ENCODE measurements at places on chromosomes 13 and 19.

DNA sequence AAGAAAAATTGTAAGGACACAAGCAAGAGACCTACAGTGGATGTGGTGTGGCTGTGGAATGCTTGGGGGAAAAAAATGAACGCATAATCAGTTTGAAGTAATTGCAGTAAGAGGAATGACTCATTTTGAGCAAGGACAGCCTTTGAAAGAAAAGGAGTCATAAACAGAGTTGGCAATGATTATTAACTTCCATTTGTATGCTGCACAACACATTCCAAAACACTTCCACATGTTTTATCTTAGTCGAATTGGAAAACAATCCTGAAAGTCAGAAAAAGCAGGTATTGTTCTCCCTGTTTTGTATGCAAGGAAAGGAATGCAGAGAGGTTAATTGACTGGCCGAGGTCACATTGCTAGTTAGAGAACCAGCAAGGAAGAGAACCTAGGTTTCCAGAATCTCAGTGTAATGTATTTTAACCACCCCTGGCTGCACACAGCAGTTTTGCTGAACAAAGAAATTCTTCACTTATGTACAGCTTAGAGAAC, 630.0 kb upstream of the MIR17HG start:
- no peak for DNase-seq

- no peak for DNase-seq
Measured at GRCh38 chr13:33550276-33550675, 264.7 kb upstream of the STARD13 start.

GRCh38 chr13:97426695-97427094, 7.3 kb upstream of the RAP2A start:
- no peak for DNase-seq

GRCh38 chr19:32580901-32581704, at the start of gene PDCD5:
TSS of gene PDCD5 (plus strand) at chr19:32581190. CDS start at chr19:32581262, 72 bp downstream.
- DNase-seq = peak; percentile 96

DNA sequence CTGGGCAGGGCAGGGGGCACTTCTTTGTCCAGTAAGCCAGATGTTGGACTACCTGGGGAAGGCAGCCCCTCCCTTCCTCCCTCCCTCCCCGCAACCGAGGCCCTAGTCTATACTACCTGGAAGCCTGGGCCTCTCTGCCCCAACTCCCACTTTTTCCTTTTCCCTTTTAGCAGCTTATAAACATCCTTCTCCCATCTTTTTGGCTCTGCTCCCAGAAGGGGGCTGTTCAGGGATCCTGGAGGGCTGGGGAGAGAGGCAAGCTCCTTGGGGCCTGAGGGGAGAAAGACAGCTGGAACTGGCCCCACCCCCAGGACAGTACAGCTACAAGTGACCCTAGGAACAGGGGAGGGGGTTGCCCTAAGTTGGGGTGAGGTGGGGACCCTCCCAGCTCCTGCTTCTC, 44.9 kb downstream of the LYL1 start:
- DNase-seq = no peak

GRCh38 chr13:73075546-73075945, 16.7 kb downstream of the KLF5 start:
- no peak for DNase-seq

DNA sequence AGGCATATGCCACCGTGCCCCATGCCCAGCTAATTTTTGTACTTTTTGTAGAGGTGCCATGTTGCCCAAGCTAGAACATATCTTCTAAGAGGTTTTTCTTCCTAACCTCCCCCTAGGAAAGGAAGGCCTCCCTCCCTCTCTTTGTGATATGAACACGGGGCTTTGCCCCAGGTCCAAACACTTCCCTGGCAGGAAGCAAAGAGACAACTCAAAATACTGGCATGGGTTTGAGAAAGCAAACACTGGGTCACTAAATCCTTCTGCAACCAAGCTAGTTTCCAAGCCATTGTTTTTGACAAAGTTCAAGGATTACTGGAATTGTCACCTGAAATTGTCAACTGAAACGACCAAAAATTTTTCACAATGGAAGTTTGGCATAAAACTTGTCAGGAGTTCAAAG, 8.8 kb downstream of the CC2D1A start:
- DNase-seq = no peak

- no peak for DNase-seq
Measured at GRCh38 chr13:91661692-91662490, 263.5 kb downstream of the GPC5 start.

DNA sequence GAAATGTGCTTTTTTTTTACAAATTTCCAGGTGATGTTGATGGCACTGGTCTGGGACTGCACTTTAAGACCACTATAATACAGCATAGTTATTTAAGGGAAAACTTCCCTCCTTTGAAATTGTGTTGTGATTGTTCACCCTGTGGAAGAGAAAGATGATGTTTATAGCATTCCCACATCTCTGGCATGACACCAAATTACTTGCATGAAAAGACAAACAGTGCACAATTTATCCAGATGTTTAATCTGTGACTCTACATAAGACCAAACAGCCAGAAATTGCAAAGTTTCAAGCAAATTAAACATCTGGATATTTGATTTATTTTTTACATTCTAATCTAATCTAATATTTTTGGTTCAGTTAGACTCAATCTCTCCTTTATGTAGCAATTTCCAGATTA, 51.6 kb downstream of the UFM1 start:
- no peak for DNase-seq

DNA sequence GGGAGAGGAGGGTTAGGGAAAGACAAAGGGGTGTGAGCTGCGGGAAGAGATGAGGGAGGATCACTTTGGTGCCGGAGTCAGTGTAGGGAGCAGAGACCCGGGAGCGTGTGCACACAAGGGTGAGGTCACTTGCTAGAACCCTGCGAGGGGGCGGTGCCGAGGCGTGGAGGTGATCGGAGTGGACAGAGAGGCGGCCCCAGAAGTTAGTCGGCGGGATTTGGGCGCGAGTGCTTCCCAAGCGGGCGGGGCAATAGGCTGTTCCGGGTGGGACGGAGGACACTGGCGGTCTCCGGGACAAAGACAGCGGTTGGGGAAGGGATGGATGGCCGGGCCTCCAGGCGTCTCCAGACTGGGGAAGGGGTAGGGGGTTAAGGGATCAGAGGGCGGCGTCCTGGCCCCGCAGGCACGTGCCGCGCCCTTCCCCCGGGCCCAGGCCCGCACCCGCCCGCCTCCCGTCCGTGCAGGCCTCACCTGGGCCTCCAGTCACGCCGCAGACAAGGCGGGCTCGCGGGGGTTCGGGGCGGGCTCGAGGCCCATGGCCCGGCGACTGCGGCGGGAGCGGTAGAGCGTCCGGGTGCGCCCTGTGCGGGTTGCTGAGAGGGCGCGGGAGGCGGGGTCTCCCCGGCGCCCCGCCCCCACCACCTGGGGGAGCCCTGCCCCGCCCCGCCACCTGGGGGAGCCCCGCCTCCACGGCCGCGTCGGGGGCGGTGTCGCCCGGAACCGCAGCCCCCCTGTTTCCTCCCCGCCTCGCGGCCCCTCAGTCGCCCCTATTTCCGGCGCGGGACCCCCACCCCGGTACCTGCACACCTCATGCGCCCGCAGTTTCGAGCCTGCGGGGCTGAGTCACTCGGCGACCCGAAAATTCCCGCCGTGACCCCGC, at the start of gene LPAR2:
Gene LPAR2 (minus strand): TSS at position 600 of the 880 bp plus-strand sequence. CDS start 945 bp downstream, outside the sequence.
- DNase-seq = peak; percentile 83

DNA sequence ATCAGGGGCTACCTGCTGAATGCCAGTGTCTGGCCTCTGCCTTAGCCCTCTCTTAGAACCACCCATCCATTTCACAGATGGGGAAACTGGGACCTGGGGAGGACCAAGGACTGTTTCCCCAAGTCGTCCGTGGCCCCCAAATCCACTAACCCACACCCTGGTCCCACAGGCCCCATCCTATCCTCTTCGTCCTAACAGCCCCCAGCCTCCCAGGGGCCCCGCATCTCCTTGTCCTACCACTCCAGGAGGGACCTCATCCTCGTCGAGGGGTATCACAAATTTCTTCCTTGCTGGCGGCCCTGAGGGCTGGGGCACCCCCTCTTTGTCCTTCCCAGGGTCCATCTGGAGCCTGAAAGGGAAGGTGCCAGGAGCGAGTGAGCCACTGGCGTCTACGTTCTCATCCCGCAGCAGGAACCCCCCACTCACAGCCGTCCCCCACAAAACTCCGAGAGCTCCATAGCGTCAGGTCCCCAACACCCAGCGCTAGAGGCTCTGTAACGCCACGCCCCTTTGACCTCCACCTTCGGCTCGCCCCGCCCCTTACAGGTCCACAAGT, 606 bp downstream of the ERCC1 start:
- no peak for DNase-seq

GRCh38 chr19:7516333-7516732, 430 bp downstream of the ZNF358 start:
- no peak for DNase-seq

DNA sequence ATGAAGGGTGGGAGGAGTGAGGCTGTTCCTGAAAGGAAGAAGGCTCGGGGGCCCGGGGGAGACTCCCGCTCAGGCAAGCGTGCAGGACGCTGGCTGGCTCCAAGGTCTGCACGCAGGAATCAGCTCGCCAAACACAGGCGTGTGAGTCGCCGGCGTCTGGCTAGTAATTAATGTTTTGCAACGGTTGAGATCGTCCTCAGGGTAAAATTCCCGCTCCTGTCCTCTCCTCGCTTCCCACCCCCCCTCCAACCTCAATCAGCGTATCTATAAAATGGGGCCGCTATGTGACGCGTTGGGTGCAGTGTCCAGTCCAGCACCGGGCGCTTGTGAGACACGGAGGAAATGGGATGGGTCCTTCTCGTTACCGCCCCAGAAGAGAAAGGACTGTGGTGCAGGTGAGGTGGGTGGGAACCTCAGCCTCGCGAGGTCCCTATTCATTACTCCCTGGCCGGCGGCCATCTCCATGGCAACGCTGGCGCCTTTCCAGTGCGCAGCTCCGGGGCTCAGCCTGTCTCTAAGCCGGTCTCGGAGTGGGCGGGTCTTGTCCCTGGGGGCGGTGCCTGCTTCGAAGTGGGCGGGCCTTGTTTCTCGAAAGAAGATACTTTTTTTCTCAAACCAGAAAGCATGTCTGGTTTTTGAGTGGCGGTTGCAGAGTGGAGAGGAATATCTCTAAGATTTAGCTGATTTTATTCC, 6.5 kb upstream of the ZNF579 start:
- DNase-seq = peak; percentile 98

DNA sequence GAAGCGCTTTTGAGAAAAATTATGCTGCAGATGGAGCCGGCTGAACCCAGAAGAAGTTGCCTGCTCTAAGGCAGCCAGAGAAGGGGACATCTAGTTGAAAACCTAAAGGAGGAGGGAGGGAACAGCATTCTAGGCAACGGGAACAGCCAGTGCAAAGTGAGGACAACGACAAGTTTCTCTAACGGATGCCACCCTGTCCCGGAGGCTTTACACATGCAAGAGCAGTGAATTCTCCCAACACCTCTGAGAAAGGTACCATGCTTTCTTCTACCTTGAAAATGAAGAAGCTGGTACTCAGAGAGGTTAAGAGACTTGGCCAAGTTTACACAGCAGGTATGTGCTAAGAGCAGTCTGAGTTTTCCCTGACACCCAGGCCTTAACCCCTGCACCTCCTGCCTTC, 5.9 kb downstream of the IFNL3 start:
- no peak for DNase-seq

DNA sequence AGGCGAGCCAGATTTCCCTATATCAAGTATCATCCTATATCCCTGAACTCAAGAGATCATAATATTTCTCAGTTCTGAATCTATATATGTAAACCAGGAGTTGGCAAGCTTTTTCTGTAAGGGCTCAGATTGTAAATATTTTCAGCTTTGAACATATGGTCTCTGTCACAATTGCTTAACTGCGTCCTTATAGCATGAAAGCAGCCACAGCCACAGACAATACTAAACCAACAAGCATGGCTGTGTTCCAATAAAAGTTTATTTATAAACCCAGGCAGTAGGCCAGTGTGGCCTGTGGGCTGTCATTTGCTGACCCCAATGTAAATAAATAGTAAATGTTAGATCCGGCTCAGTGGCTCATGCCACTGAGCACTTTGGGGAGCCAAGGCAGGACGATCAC, 12.2 kb upstream of the MYH14 start:
- no peak for DNase-seq

Measured in NCI-H1105 (cell line).